ENCODE measurements at places on chromosomes 13 and 19.

DNA sequence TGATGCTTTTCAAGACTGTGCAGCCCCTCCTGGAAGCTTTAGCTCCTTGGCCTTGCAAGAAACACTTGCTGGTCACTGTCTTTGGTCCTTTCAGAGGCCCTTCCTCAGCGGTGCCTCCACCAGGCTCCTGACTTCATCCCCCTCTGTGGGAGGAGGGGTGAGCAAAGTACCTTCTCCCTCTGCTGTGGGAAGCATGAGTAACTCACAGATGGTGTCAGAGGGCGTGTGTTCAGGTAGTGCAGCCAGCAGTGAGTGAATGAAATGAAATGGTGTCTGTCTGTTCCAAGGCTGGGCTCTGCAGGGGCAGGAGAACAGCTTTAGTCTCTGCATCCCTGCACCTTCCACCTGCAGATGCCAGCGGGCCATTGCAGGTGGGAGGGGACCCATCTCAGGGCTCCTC lies 102.9 kb downstream of the SHISA2 start:
- no peak for DNase-seq

DNA sequence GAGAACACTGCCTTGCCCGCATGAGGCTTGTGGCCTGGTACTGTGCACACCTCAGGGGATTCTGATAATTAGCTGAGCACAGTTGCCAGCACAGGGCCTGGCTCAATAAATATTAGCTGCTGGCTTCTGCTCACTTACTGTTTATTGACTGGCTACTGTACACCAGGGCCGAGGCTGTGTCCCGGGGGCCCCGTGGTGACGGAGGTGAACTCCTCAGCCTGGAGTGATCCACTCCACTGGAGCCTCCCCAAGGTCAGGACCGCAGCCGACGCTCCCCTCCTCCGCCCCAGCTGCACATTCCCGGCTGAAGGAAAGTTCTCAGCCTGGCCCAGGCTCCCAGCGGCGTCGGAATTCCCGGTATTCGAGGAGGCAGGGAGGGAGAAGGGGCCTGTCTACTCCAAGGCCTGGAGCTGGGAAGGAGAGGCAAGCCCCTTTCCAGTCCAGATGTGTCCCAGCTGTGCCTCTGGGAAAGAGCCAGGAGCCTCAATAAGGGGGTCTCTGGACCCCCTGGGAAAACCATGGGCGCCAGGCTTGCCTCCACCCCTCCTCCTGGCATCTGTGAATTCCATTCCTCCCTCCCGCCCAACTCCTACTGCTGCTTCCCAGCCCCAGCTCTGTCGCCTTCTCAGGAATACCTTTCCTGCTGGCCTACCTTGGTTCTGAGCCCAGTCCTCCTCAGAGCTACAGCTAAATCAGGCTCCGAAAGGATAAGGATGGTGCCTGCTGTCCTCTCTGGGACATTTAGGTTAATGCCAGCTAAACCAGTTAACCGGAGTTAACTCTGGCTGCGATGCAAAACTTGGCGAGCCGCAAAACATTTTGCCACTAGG lies 7.3 kb downstream of the RPS16 start:
- DNase-seq, result peak; percentile 62

DNA sequence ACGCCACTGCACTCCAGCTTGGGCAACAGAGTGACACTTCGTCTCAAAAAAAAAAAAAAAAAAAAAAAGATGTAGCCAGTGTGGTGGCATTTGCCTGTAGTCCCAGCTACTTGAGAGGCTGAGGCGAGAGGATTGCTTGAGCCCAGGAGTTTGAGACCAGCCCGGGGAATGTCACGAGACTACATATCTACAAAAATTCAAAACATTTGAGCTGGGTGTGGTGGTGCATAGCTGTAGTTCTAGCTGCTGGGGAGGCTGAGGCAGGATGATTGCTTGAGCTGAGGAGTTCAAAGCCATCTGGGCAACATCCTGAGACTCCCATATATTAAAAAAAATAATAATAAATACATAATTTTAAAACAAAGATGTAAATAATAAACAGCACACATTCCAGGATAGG lies 46.6 kb downstream of the SMARCA4 start:
- no peak for DNase-seq

DNA sequence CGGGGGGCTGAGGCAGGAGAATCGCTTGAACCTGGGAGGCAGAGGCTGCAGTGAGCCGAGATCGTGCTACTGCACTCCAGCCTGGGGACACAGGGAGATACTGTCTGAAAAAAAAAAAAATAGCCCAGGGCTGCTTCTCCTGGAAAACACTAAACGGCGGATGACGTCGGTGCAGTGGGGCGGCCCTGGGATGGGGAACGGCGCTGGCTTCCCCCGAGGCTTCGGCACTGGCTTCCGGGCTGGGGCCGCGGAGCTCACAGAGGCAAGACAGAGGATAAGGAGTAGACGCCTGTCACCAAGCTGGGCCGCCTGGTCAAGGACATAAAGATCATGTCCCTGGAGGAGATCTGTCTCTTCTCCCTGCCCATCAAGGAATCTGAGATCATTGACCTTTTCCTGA lies 5.0 kb downstream of the PRSS57 start:
- DNase-seq, result no peak

DNA sequence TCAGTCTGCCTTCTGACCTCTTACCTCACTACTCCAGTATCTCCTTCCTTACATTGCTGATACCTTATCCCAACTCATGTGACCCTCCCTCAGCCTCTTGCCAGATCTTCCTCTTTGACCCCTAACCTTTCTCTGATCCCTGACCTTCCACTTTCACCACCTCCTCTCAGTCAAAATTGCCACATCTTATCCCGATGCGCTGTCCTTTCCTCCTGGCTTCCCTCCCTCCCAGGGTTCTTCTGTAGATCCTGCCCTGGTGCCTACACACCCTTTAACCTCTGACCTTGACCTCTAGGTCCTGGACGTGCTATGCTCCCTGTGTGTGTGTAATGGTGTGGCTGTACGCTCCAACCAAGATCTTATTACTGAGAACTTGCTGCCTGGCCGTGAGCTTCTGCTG lies 23.7 kb downstream of the RYR1 start:
- no peak for DNase-seq

DNA sequence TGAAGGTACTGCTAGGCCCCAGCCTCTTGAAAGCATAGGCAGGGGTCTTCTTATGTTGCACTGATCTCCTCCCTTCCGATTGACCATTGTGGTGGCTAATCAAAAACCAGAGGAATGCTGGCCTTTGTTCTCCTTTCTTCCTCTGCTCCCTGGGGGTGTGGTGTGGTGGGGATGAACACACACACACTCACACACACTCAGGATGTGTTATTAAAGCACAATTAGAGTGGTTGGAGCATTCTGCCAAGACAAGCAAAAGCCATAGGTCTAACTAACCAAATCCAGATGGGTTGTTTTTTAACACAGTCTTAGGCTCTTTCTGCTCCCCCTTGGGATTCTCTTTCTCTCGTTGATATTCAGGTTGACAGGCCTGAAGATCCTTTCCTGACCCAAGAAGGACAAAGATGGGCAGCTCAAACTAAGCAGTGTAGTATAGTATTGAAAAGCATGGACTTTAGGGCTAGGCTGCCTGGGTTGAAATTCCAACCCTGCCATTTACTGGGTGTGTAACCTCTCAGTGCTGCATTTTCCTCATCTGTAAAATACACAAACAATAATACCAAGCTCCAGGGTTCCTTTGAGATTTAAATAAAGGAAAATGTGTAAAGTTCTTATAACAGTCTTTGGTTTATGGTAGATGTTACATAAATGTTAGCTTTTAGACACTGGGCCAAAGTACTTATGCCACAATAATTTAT lies 25.5 kb upstream of the DGKH start:
- no peak for DNase-seq

DNA sequence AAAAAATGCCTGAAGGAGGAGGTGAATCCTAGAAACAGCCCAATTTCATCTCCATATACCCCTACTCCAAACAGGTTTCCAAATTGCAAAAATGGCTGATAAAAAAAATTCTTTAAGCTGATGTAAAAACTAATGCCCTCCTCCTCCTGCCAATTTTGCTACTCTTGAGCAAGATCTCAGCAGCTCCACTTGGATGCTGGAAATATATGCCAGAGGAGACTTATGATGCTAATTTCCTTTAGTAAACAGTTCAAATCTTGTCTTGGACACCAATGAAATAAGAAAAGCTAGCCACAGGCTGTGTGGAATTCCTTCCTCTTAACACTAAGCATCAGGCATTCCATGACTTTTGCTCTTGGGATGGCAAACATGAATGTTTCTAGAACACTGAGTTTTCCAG lies 67.5 kb downstream of the INSR start:
- DNase-seq, result no peak

DNA sequence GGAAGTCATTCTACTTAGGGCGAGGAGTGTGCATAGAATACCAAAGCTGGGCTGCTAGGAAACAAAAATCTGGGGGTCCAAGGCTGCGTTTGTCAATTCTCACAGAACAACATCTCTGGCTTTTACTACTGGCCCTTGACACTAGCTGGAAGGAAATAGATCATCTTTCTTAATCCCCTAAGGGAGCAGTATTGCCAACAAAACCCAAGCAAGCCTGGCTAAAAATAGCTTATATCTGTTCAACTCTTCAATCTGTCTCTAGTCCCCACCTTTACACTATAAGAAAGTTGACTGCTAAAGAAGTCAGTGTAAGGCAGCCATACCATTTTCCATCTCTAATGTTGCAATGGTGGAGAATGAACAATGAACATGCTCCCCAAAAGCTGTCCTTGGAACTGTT lies 107.8 kb upstream of the SPRY2 start:
- no peak for DNase-seq

DNA sequence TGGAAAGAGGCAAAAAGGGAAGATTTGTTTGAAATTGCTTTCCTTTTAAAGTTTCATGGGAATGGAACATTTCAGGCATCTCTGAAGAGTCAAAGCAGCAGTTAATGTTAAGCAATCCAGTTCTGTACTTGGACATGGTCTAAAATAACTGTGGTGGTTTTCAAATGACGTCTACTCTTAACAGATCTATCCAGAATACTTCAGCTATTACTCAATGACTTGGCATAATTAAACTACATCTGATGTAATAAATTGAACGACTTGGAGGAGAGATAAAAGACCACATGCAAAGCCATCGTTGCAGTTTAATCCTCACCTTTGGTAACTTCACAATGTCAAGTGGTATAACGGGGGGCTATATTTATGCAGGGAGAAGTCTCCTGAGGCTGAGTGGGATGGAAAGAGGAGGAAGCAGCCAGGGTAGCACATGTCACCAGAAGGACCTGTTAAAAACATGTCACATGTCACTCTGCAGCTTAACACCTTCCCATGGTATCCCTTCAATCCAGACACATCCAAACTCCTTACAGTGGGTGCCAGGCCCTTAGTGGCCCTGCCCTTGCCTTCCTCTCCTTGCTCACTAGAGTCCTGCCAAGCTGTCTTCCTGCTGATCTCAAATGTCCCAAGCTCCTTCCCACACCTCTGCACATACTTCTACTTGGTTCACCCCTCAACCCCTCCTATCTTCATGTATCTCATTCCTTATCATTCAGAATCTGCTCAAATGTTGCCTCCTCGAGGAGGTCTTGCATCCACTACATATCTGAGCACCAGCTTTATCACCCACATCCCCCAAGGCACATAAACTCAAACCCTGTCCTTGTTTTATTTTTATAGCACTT lies 327.8 kb downstream of the SUCLA2 start:
- no peak for DNase-seq

DNA sequence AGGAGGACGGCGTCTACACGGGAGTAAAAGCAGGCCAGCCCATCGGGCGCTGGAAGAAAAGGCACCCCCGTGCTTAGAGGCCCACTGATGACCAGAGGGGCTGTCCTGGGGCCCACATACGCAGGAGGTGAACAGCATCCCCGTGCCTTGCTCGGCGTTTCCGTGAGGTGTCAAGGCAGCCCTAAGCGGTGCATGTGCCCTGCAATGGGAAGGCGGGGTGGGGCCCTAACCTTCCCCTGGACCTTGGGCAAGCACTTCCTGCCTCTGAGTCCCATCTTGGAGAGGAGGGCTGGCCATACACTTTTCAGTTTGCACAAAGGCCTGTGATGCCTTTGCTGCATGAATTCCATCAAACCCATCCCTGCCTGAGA lies 47.8 kb upstream of the ATP11A start:
- DNase-seq, result no peak

- no peak for DNase-seq
These were observed 32.4 kb downstream of the GJA3 start for GRCh38 chr13:20128459-20128931.

- DNase-seq, result no peak
These were observed 75.9 kb upstream of the DOCK9 start for GRCh38 chr13:99053636-99054233.

DNA sequence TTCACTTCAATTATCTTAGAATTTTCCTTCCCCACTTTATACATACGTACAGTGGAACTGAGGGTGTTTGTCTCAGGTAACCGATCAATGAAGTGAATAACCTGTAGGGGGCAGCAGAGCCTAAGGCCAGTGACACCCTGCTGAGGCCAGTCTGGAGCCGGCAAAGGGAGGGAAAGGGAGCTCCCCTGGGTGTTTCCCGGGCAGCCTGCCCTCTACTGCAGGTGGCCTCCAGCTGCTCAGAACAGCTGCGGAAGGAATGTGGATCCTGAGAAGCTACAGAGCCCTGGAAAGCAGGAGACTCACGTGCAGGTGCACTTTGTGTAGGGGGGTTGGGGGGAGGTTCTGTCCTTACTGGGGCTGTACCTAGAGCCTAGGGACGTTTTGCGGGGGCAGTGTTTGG lies 832 bp upstream of the ZNF491 start:
- DNase-seq, result peak; percentile 64

- peak; percentile 29 for DNase-seq
These were observed 1.0 kb downstream of the ZNF253 start for GRCh38 chr19:19866611-19867248.

DNA sequence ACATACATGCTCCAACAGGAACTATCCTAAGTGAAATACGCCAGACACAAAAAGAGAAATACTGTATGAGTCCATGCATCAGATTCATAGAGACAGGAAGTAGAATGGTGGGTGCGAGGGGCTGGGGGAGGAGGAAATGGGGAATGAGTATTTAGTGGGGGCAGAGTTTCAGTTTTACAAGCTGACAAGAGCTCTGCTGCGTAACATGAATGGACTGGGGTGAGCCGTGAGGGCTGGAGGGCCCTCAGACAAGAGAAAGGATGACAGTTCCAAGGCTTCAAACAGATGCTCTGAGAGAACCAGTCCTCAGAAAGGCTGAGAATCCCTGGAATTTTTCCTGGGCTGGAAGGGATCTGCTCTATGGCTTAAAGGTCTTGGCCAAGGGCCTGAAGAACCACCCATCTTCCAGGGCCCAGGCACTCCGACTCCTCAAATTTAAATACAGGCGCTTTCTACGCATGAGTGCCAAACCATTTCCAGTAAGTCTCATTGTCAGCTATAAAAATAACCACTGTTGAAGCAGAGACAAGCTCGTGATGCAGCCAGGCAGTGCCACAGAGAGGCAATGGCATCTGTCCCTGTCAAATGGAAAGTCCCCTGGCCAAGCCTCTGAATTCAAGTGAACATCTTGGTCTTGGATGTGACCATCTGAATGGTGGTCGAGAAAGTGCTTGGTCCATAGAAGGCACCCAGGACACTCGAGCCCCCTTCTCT lies 17.5 kb downstream of the KLF2 start:
- DNase-seq, result no peak

GRCh38 chr19:16367261-16367683 lies 42.6 kb downstream of the KLF2 start:
- DNase-seq, result no peak

- DNase-seq, result no peak
These were observed 513.1 kb downstream of the SLITRK6 start for GRCh38 chr13:85286081-85286480.

Data from HuH-7.5 (cell line).